ENCODE measurements at places on chromosomes 12 and 14. TPM values are rescaled to one million over a fixed set of nuclear protein-coding genes. Genes with fewer than 3 reads are reported as not detected.
A peak's percentile ranks its signal among the peaks of the same experiment; 100 is the strongest.

DNA sequence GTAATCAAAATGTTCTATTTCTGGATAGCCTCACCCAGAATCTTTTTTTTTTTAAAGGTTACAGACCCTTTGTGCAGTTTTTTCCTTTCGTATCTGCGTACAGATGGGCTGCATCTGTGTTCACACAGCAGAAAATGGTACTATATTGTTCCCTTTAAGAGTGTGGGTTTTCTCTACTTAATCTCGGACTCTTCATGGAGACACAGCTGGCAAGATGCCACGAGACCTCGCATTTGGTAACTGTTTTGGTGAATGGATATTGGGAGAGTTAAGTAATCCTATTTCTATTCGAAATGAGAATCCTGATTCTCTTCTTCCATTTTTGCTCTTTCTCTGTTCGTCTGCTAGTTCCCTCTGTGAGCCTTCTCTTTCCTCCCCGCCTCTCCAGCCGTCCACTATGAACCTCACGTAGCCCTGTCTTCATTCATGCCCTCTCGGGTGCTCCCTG, 85.7 kb downstream of the SAMD4A start:
- DNase-seq = no peak

GRCh38 chr12:50069539-50069938, 12.1 kb downstream of the ASIC1 start:
- no peak for DNase-seq

Gene SIRT4
- total RNA-seq = 8.8 TPM

GRCh38 chr12:27335364-27336281, 3.0 kb downstream of the BMAL2 start:
- DNase-seq = no peak

DNA sequence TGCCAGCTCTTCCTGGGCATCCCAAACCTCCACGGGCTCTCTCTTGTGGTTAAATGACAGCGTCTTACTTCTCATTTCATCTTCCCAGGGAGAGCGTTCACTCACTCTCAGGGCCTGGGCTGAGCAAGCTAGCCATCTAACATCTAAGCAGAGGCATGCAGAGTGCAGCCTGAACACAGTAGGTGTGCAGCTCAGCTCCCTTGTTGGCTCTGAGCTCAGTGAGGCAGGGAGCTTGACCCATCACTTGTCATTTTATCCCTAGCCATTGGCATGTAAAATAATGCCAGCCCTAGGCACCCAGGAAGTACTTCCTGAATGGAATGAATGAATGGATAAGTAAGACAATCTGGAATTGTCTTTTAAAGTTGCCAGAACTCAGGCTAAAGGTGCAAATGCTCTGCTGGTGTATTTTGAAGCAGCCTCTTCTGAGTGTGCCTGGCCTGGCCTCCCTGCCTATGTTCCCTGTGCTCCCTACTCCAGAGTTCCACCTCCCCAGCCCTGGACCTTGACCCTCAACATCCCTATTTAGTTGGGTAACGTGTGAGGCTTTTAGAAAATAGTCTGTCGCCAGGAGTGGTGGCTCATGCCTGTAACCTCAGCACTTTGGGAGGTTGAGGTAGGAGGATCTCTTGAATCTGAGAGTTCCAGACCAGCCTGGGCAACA, 9.5 kb upstream of the MEG3 start:
- DNase-seq = no peak

- DNase-seq = no peak
Measured at GRCh38 chr12:26123482-26123980, 1.3 kb downstream of the BHLHE41 start.

- no peak for DNase-seq
Measured at GRCh38 chr14:91417120-91417982, at the start of gene CCDC88C. CCDC88C (minus strand) TSS chr14:91417820; CDS start chr14:91417690, 130 bp downstream.

Gene PKP2
- total RNA-seq = 8.8 TPM

DNA sequence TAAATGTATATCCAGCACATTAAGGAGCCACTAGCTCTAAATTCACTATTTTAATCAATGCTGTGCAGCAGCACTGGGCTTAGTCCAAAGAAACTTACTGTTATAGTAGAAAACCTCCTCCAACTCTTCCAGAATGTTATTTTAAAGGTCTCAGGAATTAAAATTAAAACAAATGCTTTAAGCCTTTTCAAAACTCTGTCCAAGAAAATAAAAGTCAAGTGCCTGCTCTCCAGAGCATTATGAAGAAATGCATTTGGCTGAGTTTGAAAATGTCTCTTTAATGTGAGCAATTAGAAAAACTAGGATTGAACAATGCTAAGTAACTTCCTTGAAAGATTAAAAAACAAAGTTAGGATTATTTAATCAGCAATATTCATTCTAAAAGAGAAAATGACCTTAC, 322.4 kb upstream of the DCN start:
- DNase-seq = no peak

Gene CIROP
- 1.1 TPM for total RNA-seq

DNA sequence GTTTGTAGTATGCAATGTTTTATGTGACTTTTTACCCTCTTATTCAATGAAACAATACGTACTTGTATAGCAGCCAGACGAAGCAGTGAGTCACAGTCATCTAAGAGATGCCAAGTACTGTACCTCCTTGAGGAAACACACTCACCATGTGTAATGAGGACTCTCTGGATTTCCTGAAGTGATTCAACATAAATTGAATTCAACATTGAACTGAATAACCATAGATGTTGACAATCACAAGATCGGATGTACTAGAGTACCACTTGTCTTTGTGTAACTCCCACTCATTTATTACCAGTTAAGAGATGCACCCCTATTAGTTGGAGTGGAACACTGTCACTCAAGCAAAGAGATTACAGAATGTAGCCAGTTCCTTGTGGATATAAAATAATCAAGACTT, 175.2 kb upstream of the HMGA2 start:
- peak; percentile 30 for DNase-seq
